Psoas muscle (tissue), 8 donors: ENCODE measurements at places on chromosomes 7 and 10. TPM values are rescaled to one million over a fixed set of nuclear protein-coding genes. Genes with fewer than 3 reads are reported as not detected.

DNA sequence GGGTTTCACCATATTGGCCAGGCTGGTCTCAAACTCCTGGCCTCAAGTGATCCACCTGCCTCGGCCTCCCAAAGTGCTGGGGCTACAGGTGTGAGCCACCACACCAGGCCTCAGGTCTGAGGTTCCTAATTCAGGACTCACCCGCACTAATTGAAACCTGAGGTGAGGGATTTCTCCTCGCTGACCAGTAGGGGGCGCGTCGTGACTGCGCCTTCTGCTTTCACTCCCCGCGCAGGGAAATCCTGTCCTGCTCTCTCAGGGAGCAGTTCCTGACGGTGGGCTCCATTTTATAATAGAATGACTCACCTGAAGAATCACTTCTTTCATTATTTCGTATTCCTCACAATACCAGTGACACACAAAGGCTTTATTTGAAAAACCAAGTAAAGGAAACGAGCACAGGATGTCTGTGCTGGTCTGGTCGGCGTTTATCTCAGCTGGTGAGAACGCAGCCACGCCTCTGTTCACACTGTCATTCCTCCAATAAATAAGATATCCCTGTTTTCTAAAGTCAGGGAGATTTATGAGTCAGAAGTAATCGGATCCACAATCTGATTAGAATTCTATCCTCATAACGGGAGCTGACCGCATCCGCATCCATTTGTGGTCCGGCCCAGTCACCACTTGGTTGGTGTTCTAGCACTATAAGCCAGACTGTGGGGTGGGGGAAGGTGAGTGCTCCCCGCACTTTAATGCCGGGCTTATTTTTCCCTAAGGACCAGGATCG lies 35.4 kb downstream of the BAG3 start:
- no peaks in the 10 kb centered on the region for H3K36me3 ChIP-seq
- DNase-seq = peak; percentile 92
- H3K4me3 ChIP-seq = peak overlapping the region; percentile 39
- peaks cover 10% of the 10 kb centered on the region for H3K4me1 ChIP-seq
- H3K27me3 ChIP-seq = no peaks in the 10 kb centered on the region

- H3K27me3 ChIP-seq = no peaks in the 10 kb centered on the region
- H3K36me3 ChIP-seq = no peaks in the 10 kb centered on the region
- no peak for DNase-seq
- no peak overlapping the region for H3K4me3 ChIP-seq
- H3K4me1 ChIP-seq = peaks cover 5% of the 10 kb centered on the region
These were observed 4.9 kb downstream of the PCOLCE start for GRCh38 chr7:100607111-100607510.

DNA sequence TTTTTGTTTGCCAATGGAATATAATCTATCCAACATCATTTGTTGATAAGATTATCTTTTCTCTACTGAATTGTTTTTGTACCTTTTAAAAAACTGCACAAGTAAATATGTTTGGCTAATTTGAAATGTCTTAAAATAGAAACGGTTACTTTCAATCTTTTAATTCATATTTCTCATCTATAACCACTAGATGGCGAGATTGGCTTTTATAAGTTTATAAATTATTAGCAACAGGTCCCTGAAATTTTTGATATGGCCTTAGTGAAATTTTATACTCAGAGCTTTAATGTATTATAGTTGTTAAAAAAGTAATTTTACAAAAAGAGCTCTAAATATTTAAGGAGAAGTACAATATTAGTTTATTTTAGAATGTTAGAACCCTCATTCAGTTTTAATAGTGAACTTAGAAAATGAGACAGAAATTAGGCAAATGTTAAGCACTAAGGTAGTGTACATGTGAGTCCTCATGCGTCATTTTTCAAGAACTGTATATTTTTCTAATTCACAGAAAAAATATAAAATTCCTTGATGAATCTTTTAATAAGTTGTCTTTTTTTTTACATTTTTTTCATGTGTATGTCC lies 592.5 kb downstream of the ARL4A start:
- no peak for DNase-seq
- H3K36me3 ChIP-seq = no peaks in the 10 kb centered on the region
- no peak overlapping the region for H3K4me3 ChIP-seq
- no peak overlapping the region for H3K27ac ChIP-seq
- H3K27me3 ChIP-seq = no peaks in the 10 kb centered on the region
- no peaks in the 10 kb centered on the region for H3K4me1 ChIP-seq

DNA sequence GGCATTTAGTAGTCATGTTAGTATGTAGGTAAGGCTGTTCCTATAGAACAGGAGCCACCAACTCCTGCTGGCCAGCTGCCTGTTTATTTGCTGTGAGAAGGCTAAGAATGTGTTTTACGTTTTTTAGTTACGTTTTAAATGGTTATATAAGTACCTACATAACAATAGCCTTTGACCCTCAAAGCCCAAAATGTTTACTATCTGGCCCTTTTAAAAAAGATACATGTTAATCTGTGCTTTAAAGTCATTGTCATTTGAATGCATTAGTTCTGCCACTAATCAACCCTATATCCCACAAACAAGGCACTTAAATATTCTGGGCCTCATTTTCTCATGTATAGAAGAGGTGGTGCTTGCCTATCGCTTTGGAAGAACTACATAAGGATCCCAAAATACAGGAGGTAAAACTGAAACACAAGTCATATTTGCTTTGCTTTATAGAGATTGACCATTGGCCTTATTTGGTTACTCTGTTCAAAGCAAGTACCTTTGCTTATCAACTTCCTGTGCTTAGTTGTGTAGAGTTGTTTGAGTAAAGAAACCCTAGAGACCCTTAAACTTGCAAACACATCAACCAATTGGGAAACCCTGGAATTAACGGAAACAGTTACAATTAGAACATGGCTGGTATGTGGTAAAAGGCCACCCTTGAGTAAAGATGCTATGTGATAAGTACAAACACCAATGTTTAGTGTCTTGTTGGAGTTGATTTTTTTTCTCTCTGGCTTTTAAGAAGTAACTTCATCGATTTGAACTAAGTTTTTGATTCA lies 25.9 kb downstream of the TIMM23 start:
- H3K27me3 ChIP-seq = no peaks in the 10 kb centered on the region
- no peak for DNase-seq
- no peak overlapping the region for H3K4me3 ChIP-seq
- H3K27ac ChIP-seq = no peak overlapping the region
- H3K4me1 ChIP-seq = no peaks in the 10 kb centered on the region

GRCh38 chr10:60732807-60733516 lies 45.3 kb upstream of the CDK1 start:
- no peaks in the 10 kb centered on the region for H3K36me3 ChIP-seq
- peaks cover 19% of the 10 kb centered on the region for H3K27me3 ChIP-seq
- peak; percentile 51 for DNase-seq
- H3K4me1 ChIP-seq = peaks cover 3% of the 10 kb centered on the region
- H3K4me3 ChIP-seq = peak overlapping the region; percentile 69
- H3K27ac ChIP-seq = no peak overlapping the region

- H3K4me3 ChIP-seq = no peak overlapping the region
- no peak overlapping the region for H3K27ac ChIP-seq
- no peaks in the 10 kb centered on the region for H3K27me3 ChIP-seq
- no peaks in the 10 kb centered on the region for H3K36me3 ChIP-seq
- DNase-seq = no peak
- H3K4me1 ChIP-seq = peaks cover 9% of the 10 kb centered on the region
These were observed 9.8 kb downstream of the TMEM60 start for GRCh38 chr7:77788327-77788902.

GRCh38 chr7:123417580-123417979 lies 116.8 kb downstream of the IQUB start:
- H3K36me3 ChIP-seq = no peaks in the 10 kb centered on the region
- H3K4me3 ChIP-seq = no peak overlapping the region
- no peaks in the 10 kb centered on the region for H3K27me3 ChIP-seq
- H3K27ac ChIP-seq = no peak overlapping the region

The SNX10 gene
- 0.97 TPM for total RNA-seq
